ENCODE measurements at places on chromosomes 4 and X.

DNA sequence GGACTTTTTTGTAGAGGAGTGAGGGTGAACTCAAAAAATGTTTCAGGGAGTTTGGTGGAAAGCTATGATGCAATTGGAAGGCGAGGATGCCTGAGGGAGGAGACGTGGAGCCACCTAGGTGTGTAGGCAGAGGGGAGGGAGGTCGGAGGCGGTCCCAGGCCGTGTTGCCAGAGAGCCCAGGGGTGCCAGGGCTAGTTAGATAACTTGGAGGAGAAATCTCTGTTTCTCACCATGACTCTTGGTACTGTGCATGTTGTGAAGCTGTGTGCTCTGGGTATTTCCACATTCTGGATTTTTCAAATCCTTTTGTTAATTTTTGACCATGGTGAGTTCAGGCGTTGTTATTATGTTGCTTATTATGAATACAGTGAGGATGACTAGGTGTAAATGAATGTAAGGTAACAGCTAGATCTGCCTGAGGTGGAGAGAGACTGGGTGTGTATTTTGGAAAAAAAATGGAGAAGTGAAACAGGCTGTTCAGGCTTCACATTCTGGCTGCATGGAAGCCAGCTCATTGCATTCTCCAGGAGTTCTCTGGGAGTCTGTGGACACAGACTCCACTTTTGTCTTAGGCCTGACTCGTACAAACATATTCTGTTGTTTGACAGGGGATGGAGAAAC is 4.5 kb downstream of the RAB9A start:
- DNase-seq, result no peak

GRCh38 chr4:48483777-48484493 is 792 bp downstream of the SLC10A4 start:
- no peak for DNase-seq

DNA sequence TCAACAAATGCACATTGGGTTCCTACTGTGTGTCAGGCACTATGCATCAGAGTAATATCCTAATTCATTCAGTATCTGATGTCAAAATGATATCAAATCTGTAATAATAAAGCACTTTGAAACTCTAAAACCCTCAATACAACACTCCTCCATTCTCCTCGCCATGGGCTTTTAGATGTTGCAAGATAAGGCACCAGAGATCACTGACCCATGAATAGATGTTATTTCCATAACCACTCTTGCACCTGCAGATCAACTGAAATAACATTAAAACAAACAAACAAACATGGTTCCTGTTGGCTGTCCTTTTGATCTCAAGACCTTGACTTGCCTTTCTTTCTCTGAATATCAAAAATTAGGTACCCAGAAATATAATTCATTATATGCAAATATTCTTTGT is 100.2 kb downstream of the MAB21L2 start:
- DNase-seq, result no peak

GRCh38 chrX:44943007-44943406 is 70.0 kb downstream of the KDM6A start:
- no peak for DNase-seq

- peak; percentile 61 for DNase-seq
Observed at GRCh38 chrX:153487590-153488071, 7.1 kb upstream of the BGN start.

- DNase-seq, result no peak
Observed at GRCh38 chrX:130224810-130225209, 43.9 kb downstream of the ZNF280C start.

GRCh38 chr4:160283081-160283480 is 1180.2 kb downstream of the RAPGEF2 start:
- no peak for DNase-seq

- no peak for DNase-seq
Observed at GRCh38 chr4:150217192-150217591, 138.9 kb downstream of the DCLK2 start.

GRCh38 chrX:38929966-38930421 is 128.7 kb downstream of the MID1IP1 start:
- peak; percentile 72 for DNase-seq

DNA sequence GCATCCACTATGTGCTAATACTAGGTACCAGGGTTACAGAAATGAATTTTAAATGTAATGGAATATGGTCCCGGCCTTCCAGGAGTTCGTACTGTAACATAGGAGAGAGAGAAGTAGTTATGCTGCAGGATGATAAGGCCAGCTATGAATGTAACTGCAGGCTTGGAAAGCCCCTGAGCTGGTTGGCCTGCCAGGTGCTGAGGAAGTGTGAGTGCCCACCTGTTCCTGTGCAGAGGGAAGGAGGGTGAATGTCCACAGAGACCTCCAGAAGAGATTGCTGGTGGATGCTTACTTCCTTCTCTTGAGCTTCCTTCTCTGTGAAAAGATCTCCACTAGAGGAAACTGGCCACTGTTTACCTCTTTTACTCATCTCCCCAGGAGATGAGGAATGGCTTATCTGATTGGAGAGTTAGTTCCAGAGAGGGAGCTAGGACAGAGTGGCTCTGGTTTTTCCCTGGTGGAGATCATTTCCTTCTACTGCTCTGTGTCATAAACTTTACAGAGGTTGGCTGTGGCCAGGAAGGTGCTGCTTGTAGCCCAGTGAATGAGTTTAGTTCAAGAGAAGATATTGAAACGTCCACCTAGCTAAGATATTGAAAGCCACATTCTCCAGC is 114.0 kb upstream of the LNX1 start:
- no peak for DNase-seq

DNA sequence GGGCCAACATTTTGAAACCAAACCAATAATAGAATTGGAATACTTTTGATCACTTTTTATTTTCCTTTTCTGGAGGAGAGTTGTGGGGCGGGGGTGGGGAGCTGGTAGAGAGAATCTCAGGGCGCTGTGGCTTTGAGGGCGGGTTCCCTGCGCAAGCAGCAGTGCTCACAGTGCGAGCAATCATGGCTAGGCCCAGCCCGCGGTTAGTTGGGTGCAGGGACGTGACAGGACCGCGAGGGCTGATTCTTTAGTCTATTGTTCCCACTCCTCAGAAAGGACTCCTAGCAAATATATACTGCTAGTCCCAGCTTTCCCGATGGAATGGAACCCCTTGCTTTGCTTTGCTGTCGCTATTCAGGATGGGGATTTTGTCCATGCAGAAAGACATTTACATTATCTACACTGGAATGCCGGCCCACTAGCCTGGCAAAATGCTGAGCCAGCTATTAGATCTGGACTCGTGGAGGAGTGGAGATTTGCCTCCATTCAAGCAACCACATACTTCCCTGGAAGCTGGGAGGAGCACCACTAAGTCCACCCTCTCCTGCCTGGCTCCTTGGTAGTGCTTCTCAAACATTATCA is 23.9 kb upstream of the APLN start:
- DNase-seq, result no peak

DNA sequence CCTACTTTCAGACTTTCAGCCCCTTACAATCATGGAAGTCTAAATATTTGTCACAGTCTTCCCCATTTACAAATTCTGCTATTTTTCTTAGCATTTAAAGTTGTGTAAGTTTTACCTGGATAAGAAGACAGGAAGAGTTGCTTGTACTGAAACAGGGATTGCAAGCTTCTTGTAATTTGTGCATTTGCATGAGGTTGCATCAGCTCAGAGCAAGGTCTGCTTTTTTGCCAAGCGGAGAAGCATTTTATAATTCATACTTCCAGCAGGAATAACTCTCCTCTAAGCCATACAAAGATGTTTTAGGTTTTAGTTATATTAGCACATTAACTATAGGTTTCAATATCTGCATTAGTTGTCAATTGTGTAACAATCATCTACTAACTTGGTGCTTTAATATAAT is 922.0 kb upstream of the PABPC4L start:
- no peak for DNase-seq

DNA sequence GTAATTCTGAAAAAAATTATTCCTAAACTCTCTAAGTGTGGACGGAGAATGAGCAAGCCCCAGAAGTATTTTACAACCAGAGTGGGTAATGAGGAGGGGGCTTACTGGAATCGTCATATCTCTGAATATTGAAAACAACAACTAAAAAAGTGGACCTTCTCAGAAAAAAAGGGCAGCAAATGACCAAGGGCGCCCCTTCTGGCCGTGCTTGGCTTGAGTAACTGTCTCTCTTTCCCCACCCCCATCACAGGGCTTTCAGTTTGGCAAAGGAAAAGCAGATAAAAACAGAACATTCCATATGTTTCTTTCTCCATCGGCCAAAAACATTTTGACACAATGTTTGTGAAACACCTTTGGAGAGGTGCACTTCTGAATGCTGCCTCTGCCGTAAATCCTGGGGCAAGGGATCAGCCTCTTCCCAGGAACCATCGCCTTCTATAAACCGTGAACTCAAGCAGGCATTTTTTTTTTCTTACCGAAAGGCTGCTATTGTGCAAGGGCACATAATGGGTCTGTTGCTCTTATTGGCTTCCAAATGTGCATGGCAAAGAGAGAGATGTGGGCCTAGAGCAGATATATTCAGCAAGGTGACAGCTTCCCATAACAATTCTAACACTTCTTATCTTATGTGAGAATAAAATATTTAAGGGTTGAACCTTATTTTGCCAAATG is 115.4 kb downstream of the PARM1 start:
- no peak for DNase-seq

- no peak for DNase-seq
Observed at GRCh38 chr4:3261411-3262207, 12.7 kb downstream of the MSANTD1 start.

DNA sequence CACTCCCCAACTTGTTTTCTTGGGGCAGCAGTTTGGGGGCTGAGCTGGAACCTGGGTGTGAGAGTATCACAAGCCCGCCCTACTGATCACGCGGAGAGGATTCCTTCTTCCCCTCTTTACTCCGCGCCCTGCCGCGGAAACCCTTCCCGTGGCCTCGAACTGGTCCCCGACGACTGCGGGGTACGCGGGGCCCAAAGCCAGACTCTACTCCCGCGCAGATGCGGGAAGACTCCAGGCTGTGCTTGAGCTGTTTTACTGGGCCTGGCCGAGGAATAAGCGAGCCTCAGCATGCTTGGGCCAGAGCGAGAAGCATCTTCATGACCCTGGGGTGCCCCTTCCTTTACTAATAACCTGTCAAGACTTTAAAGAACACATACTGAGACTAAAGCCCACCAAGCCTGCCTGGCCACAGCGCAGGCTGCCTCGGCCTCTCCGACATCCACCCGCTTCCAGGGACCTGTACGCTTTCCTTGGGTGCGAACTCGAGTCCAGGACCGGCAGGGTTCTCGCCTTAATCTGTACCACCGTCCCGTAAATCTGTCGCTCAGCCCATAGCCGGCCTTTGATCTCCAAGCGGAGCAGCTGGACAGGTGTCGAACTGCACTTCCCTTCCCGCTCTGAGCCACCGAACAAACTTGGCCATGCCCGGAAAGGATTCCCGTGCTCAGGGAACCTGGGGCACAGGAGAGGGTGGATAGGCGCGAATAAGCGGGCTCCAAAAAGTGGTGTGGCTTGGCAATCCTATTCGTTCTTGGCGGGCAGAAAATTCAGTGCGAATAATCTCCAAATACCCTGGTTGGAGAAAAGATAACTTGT is 55.0 kb upstream of the TMEM33 start:
- no peak for DNase-seq

DNA sequence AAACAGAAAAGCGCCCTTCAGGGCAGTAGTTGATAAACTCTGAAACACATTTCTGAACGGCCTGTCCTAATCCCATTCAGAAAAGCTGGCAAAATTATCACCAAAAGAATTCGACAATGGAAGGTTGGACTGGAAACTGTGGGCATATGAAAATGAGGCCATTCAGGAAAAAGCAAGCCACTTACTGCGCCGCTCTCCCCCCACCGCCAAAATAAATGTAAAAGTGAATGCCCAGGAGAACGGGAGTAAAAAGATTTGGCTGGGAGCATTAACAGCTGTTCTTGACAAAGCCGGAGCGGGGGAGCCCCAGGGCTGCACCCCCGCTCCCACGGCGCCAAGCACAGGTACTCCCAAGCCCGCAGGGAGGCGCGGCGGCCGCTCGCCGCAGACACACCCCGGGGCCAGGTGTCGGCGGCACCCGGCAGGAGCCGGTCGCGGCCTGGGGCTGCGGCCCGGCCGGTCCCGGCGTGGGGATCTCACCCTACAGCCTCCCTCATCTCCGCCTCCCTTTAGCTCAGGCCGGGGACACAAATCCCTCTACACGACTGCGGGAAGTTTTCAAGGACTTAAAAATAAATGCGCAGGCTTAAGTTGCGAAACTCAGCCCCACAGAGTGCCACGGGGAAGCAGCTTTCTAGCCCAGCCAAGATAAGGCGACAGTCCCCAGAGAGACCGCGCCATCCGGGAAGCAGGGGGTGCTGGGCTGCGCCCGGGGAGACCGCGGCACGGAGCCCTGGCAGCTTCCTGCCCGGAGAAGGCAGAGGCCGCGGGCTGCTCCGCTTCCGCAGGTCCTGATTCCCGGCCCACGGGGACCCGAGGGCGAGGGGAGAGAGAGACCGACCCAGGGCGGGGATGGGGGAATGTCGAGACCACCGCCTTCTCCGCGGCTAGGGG is 593 bp downstream of the SH3RF1 start:
- peak; percentile 87 for DNase-seq

GRCh38 chrX:73850124-73851013 is 287.4 kb downstream of the CHIC1 start:
- no peak for DNase-seq

DNA sequence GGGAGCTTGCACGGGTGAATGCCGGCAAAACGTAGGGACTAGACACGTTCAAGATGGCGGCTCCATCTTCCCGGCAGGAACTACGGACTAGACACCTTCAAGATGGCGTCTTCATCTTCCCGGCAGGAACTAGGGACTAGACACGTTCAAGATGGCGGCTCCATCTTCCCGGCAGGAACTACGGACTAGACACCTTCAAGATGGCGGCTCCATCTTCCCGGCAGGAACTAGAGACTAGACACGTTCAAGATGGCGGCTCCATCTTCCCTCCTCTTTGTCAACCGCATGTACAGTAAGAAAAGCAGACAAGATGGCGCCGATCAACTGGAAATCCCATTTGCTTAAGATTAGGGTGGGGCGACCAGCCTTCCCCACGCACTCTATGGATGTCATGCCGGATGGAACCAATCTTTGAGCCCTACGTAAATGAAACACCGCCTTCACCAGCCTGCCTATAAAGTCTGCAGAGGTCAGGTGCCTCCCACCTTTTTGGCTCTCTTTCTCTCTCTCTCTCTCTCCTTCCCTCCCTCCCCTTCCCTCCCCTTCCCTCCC is 222.4 kb downstream of the CRLF2 start:
- DNase-seq, result no peak

DNA sequence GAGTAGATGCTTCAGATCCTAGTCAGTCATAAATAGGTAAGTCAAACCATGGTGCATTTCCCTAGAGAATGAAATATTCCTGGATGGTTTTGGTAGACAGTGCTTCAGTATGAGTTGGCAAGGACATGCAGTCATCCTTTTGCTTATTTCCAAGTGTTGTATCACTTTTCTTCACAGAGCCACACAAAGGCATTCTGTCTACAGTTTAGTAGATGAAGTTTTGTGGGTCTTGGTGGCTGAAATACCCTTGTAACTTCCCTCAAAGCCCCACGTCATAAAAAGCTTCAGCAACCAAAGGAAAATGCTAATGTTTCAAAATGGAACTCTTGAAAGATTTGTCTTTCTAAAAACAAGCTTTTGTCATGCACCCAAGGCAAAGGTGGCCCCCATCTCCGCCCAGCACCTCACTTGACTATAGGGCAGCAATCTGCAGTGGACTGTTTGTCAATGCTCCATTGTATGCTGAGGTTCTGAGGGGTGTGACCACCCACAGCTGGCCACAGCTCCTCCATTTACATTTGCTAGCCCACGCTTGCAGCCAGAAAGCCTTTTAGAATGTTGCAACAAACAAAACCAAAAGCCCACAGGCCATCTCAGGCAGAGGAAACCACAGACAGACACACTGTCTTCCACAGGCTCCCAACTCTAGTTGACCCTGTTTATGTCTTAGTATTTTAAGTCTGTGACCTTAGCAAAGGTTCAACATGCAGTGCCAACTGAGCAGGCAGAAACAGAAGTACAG is 87.1 kb upstream of the FAM9C start:
- no peak for DNase-seq

- DNase-seq, result no peak
Observed at GRCh38 chr4:84932462-84932861, 34.0 kb downstream of the WDFY3 start.

All from tibial artery (tissue), 4 donors.